ENCODE measurements at places on chromosomes 2 and 18.

DNA sequence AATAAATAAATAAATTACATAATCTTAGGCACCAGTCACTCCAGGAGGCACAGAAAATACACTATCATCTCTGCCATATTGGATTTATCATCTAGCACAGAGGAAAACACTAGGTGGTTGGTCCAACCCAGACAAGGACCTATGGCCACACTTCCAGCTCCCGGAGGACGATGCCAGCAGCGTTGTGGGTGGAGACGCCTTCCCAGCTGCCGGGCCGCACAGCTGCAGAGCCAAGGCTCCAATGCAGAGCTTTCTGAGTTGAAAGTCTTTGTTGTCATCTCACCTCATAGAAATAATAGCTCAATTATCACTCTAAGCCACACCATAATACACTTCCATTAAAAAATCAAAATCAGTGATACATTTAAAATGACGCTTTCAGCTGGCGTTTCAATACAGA lies 457.1 kb upstream of the SALL3 start:
- DNase-seq = no peak

DNA sequence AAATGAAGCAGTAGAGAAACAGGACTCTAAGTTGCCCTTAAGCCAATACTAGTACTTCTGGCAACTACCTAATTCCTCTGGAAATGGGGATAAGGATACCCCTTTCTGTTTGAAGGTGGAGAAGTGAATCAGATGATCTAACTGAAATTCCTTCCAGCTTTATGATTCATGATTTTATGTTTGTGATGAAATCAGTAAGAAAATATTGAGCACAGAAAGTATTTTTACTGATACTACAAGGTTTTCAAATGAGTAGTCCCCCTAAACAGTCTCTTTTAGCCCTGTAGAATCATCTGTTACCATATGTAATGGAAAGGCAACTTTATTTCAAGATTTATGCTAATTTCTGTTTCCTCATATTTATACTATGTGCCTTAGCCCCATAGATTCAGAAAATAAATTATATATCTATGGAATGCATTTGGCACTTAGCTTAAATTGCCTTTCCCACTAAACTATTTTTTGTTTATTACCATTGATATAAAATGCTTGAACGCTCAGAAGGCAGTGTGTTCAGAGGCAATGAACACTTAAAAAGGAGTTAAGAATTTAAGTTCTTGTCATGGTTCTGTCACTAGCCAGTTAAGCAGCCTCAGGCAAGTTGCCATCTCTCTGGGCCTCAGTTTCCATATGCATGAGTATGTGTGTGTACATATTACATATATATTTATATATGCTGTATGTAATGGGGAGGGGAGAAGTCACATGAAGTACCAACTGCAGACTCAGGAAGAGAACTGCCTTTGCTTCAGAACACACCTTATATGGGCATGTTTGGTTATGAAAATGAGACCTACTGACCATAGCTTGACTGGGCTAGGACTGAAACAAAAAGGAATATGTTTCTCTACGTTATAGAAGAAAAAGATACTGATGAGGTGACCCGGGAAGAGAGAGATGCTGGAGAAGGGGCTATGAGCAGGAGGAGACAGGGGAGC lies 97.7 kb downstream of the CDC42EP3 start:
- no peak for DNase-seq

DNA sequence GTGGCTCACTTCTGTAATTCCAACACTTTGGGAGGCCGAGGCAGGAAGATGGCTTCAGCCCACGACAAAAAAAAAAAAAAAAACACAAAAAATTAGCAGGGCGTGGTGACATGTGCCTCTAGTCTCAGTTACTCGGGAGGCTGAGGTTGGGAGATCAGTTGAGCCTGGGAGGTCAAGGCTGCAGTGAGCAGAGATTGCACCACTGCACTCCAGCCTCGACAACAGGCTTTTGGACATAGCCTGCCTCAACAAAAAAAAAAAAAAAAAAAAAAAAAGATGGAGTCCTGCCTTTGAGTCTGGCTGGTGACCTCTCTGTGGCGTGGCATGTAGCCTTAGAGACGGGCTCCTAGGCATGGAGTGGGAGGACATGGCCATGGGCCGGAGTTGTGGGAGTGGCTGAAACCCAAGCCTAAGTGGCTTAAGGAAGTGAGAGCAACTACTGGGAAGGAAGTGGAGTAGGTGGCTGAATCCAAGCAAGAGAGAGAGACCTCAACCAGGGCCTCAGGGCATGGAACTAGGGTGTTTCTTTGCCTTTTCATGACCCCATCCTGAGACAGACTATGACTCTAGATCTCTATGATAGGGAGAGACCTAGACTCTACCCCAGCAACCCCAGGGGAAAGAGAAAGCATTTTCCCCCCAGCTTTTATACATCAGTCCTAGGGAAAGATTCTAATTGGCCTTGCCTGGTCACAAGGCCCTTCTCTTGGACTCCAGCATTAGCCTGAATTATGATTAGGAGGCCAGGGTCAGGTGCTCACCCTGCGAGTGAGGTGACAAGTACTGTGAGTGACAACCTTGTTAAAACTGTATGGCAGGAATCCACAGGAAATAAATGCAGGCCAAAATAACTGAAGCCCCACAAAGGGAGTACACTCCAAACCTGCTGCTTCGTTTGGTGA lies 34.2 kb downstream of the NPAS2 start:
- no peak for DNase-seq

DNA sequence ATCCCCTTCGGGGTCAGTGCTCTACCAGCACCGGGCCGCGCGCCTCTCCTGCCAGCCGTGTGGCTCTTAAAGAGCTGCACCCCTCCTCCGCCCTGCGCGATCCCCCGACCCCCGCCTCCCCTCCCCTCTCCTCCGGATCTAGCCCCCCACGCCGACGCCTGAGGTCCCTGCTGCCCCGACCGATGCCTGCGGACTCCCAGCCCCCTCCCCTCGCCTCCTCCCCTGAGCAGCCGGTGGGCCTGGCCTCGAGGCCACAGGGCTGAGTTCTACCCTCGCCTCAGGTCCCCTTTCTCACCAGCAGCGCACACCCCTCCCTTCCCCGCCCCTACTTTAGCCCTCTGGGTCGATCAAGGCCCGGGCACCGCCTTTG lies 5.8 kb upstream of the SIX3 start:
- DNase-seq = no peak

- DNase-seq = no peak
These were observed 249.2 kb upstream of the SLC39A10 start for GRCh38 chr2:195407783-195408182.

- DNase-seq = no peak
These were observed 95.0 kb upstream of the RIOK3 start for GRCh38 chr18:23357996-23358594.

DNA sequence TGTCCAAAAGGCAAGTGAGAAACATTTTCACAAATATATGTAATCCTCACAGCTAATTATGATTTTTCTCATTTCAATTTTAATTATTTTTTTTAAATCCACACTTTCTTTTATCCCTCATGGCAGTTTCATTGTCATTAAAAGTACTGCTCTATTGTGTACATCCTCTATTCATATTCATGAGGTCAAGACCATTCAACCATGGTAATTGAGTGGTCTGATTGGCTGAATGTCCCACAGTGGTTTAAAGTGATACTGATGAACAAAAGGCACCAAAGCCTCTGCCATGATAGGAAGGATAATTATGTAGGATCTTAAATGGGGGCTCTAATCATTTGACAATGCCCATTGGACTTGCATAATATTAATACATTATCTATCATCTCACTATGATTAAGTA lies 108.4 kb upstream of the EPHA4 start:
- no peak for DNase-seq

DNA sequence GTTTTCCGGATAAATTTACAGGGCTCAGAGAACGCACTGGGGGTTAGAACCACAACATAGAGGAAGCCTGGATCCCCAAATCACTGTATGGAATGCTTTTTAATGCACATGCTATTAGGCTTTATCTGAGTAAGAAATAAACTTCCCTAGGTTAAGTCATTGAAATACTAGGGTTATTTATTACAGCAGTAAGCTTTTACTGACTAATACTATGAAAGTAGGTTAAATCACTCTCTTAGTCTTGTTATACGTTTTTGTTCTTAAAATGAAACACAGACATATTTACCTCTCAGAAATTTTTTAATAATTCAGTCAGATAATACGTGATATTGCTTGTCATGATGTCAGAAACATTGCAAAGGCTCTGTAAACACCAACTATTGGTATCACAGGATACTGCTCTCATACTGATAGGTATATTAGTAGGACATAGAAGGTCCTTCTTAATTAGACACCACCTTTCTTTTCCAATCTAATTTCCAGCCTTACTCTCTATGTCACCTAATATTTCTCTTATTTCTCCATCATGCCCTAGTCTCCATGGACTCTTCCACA lies 162.7 kb upstream of the NYAP2 start:
- DNase-seq = no peak

- DNase-seq = no peak
These were observed 26.9 kb downstream of the FASTKD1 start for GRCh38 chr2:169546756-169547155.

DNA sequence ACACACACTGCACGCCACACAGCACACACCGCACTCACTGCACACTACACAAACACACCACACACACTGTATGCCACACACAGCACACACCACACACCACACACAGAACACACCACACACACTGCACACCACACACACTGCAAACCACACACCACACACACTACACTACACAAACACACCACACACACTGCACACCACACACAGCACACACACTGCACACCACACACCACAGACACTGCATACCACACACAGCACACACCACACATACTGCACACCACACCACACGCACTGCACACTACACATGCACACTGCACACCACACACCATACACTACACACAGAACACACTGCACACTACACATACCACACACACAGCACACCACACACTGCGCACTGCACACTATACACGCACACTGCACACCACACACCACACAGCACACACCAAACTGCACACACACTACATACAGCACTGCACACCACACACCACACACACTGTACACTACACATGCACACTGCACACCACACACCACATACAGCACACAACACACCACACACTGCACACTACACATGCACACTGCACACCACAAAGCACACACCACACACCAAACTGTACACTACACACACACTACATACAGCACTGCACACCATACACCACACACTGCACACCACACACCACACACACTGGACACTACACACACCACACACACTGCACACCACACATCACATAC lies 59.6 kb downstream of the ASB1 start:
- no peak for DNase-seq

- no peak for DNase-seq
These were observed 5.1 kb upstream of the PAX8 start for GRCh38 chr2:113283704-113284284.

DNA sequence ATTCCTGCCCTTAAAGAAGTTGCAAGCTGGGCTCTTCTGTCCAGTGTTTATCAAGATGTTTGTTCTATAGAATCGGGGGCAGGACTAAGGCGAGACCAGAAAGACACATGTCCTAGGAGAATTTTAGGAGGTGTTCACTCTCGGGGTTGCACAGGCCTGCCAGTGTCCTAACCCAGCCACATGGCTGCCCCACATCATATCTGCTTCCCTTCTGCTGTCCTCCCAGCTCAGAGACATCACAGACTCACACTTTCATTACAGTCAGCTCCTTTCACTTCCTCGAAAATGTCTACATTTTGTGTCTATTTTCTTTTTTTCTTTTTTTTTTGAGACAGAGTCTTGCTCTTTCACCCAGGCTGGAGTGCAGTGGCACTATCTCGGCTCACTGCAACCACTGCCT lies 10.7 kb upstream of the MRO start:
- no peak for DNase-seq

All from DMS153 (cell line).